ENCODE measurements at places on chromosomes 12 and 14.

GRCh38 chr14:70901269-70901668, 6.0 kb upstream of the PCNX1 start:
- DNase-seq, result no peak

- DNase-seq, result no peak
Observed at GRCh38 chr12:65823513-65824375, 539 bp upstream of the HMGA2 start.

DNA sequence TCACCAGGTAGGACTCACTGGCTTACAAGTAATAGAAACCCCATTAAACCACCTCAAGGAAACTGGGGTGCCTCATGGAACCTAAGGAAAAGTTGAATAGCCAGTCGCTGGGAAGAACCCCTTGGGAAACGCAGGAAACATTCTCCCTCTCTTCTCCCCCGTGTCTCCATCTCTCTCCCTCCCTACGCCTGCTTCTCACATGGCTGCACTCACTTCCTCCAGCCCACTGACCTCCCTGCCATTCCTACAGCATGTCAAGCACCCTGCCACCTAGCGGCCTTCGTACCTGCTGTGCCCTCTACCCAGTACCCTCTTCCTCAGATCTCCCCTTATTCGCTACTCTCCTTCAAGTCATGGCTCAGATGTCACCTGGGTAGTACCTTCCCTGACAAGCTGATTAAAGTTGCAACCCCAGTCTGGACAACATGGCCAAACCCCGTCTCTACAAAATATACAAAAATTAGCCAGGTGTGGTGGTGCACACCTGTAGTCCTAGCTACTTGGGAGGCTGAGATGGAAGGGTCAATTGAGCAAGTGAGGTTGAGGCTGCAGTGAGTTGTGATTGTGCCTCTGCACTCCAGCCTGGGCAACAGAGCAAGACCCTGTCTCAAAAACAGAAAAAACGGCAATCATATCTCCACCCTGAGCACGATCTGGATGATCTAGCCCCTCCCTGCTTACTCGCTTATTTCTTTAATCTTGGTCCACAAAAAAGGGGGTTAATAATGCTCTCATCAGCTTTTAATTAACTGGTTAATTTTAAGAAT, 6.4 kb upstream of the DTX1 start:
- DNase-seq, result no peak

DNA sequence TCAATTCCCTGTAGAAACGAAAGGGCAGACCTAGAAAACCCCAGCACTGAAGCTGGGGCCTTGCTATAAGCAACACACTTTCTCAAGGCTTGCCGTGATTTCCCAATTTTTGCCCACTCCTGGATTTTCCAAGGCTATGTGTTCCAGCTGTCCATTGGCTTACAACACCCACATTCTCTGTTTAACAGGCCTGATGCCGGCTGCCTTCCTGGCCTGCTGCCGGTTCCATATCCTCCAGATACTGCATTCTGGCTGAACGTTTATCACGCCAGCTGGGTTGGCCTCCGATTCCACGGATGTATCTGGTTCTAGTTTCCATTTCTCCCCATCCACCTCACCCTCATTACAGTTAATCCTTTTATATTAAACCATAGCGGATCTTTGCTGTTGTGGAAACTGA, 2.0 kb upstream of the PCNX1 start:
- peak; percentile 76 for DNase-seq

DNA sequence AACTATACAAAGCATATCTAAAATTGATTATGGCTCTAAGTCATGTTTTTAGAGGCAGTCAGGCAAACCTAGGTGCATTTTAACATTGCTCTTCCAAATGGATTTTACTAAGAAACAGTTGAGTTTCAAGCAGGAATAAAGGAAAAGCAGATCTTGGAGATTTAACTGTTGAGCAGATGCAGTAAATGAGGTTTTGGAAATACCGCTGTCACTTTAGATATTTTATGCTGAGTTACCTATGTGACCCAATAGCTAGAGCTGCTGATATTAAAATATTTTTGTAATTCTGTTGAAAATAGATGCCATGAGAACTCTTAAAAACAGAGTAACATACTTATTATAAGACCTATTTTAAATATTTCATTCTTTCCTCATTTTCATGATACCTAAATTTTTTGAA, 181.4 kb downstream of the SYT1 start:
- no peak for DNase-seq

GRCh38 chr14:22588526-22589095, 413 bp downstream of the DAD1 start:
- no peak for DNase-seq

- no peak for DNase-seq
Observed at GRCh38 chr12:18595412-18595811, 142.4 kb downstream of the PLCZ1 start.

DNA sequence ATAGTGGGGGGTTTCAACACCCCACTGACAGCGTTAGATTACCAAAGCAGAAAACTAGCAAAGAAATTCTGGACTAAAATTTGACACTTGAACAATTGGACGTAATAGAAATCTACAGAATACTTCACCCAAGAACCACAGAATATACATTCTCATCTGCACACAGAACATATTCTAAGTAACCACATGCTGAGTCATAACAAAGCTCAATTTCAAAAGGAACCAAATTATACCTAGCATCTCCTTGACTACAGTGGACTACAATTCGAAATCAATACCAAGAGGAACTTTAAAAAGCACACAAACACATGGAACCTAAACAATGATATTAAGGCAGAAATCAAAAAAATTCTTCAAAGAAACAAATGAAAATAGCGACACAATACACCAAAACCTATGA, 871.6 kb upstream of the MDGA2 start:
- no peak for DNase-seq

- DNase-seq, result no peak
Observed at GRCh38 chr12:39846304-39846703, 226.7 kb upstream of the ABCD2 start.

DNA sequence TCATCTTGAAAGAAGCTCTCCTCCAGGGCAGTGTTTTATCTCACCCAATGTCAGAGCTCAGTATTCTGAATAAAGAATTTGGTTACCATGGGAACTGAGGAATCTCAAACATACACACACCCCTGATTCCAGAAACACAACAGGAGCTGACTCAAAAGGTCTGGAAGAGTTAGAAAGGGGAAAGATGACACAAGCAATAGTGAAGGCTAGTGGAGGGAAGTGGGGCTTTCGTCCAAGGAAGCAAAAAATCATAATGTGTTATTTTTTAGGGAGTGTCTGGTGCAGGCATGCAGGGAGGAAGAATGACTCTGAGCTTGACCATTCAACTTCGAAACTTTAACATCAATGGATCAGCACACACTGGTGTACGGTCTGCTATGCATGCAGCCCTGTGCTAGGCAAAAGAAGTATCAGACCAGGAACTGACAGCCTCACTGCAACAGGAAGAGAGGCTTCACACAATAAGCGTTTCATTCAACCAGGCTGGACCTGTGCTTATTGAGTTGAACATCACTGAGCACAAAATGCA, 20.3 kb downstream of the HEBP1 start:
- peak; percentile 99 for DNase-seq

GRCh38 chr12:45852508-45852907, 123.0 kb downstream of the ARID2 start:
- no peak for DNase-seq

DNA sequence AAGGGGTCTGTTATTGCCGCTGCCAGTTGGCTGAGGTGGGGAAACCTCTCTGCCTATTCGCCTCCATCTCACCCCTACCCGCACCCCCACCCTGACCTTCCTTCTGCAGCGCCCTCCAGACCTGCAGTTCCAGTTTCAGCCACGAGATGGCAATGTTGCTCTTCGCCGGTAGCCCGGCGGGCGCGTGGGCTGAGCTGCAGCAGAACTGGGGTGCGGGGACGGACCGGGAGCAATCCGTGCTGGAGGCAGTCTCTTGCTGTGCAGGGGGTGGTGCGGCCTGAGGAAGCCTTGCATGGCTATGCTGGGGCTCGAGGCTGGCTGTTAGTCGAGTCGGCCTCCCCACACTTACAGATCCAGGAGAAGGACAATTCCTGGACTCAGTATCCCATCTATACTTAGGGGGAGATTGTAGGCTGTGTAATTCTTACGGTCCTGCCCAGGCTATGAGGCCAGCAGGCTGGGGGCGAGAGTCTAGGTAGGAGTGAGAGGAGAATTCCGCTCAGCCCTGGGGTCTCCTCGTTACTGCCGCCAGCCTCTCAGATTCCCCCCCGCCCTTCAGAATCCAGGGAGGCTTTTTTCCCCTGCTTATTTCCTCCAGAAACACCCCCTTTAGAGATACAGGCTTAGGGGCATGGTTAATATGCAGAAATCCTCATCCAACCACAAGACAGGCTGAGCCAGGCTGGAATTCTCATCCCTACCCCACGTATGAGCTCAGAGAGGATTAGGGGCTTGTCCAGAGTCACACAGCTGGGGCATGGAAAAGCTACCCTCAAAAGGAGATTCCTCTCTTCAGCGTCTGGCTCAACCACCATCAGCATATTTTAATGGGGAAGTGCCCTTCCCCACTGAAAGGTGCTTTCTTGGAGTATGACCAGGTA, 118.2 kb downstream of the AACS start:
- DNase-seq, result no peak

- DNase-seq, result no peak
Observed at GRCh38 chr12:65343801-65344200, 65.3 kb downstream of the MSRB3 start.

- DNase-seq, result no peak
Observed at GRCh38 chr12:95549392-95550084, 1.7 kb downstream of the USP44 start.

Measured in GM04503 (cell line).